ENCODE measurements at places on chromosomes 6 and 20.

DNA sequence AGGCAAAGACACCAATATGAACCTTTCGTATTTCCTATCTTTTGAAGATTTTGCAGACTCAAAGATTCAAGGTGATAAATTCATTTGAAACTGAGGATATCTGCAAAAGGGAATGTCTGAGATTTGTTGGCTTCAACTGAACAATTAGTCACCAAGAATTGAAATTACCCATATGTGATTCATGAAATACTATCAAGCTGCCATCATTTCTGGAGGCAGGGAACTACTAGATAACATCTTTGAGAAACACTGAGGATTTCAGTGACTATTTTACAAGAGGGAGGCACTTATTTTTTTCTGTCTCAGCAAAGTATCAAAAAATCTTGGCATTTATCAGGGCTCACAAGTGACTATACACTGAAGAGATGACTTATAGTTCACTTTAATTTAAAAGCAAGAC is 39.8 kb upstream of the MMS22L start:
- DNase-seq: no peak

GRCh38 chr6:156589281-156589680 is 187.9 kb upstream of the ARID1B start:
- DNase-seq: no peak

DNA sequence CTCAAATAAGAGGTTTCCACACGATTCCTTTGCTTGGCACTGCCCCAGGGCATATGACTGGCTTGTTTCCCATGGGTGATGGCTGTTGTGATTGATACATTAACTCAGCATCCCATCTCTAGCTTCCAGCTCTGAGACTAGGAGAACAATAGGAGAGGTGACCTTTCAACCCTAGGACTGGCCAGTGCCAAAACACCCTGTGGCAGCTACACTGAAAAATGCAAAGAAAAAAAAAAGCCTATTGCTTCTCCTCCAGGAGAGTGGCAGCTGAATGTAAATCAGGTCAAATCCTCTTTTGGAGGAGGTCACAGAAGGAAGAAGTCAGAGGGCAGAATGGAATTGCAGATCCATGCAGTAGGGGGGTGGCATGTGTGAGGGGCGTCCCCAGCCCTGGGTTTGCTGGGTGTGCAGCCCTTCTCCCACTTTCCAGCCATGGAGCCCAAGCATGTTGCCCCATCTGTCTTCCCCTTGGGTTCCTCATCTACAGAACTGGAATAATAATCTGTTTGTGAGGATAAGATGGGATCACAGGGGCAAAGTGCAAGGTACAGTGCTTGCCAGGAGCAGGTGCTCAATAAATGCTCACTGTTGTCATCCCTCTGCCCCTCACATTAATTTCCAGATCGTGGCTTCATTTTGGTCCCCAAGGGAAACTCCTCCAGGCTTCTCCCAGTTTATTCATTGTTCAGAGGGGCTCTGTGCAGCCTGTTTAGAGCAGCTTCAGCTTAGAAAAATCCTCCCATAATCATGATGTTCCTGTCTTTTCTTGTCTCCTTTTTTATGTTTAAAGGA is 245.0 kb upstream of the RIN2 start:
- no peak for DNase-seq

- no peak for DNase-seq
These were observed 11.9 kb downstream of the TEAD3 start for GRCh38 chr6:35484921-35485392.

GRCh38 chr6:18019539-18020534 is 32.4 kb upstream of the KIF13A start:
- DNase-seq: no peak

GRCh38 chr6:46102123-46102522 is 27.7 kb upstream of the ENPP4 start:
- DNase-seq: no peak

- DNase-seq: no peak
These were observed 143.8 kb downstream of the DOK5 start for GRCh38 chr20:54619181-54619580.

GRCh38 chr6:15364401-15365037 is 118.7 kb downstream of the JARID2 start:
- no peak for DNase-seq

GRCh38 chr6:104159045-104159618 is 700.6 kb downstream of the HACE1 start:
- DNase-seq: no peak

- no peak for DNase-seq
These were observed 148.1 kb downstream of the CEBPB start for GRCh38 chr20:50338479-50339391.

DNA sequence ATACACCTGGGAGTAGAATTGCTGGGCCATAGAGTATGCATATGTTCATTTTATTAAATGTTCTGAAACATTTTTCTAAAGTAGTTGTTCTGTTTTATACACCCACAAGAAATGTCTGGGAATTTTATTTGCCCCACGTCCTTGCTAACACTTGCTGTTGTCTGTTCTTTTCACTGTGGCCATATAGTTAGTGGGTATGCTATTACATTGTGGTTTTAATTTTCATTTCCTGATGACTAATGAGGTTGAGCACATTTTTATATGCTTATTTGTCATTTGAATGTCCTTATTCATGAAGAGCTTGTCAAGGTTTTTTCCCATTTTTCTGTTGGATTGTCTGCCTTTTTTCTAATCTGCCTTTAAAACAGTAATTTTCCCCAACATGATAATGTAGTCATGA is 41.5 kb upstream of the TGM3 start:
- no peak for DNase-seq

GRCh38 chr20:58113716-58114115 is 114.7 kb downstream of the ANKRD60 start:
- no peak for DNase-seq

Measured in T-helper 9 cell (primary cell).